ENCODE measurements at places on chromosomes 16 and 17.

GRCh38 chr17:50169121-50169764 lies 3.4 kb downstream of the SGCA start:
- peak; percentile 47 for DNase-seq

DNA sequence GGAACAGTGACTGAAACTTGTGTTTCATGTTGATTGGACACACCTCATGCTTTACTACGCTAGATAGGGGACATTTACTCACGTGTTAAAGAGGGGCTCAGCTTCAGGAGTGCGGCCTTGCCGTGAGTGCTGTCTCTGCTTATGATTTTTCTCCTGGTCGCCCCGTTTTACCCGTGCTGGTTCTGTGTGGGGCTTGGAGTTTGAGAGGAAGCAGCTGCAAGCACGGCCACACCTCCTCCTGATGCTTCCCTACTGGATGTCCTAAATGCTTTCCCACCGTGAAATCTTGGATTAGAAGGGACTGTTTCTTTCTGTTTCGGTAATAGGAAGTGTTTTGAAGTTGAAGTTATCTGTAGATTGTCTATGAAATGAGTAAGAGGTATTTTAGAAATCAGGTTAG lies 54.0 kb upstream of the ZNF750 start:
- DNase-seq, result no peak

- no peak for DNase-seq
Observed at GRCh38 chr16:56849690-56850680, 15.0 kb upstream of the SLC12A3 start.

- DNase-seq, result peak; percentile 46
Observed at GRCh38 chr17:74736513-74737298, at the start of gene RAB37. TSS of gene RAB37 (plus strand) at chr17:74737256. CDS start at chr17:74737273, 17 bp downstream.

DNA sequence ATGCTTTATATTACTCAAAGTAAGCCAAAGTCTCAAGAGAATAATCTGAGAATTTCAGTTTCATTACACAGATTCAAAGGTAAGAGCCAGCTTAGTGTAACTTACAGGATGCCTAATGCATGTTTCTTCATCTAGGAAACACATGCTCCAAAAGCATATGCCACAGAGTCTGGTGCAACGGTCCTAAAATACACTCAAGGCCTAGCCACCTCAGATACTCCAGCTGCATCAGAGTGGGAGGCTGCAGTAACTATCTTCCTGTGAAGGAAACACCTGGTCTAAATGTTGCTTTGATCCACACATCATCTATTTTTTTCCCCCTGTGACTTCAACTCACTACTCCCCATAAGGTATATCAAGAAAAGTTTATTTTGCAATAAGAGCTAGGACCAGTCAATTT lies 51.6 kb upstream of the CORO6 start:
- no peak for DNase-seq

DNA sequence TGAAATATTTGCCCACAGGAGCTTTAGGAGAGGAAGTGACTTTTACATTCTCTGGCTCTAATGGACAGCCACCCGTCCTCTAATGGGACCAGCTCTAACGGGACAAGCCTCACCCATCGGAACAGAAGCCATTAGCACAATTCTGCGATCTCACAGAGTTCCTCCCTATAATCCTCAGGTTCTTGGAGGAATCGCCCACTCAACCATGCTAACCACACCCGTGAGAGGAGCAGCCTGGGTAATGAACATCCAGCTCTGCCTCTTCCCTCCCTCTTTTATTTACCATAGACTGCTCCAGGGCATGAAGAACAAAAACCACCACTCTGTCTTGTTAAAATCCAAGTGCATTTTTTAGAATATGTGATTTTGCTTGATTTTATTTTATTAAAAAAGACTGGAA lies 6.8 kb downstream of the SLC35B1 start:
- DNase-seq, result no peak

DNA sequence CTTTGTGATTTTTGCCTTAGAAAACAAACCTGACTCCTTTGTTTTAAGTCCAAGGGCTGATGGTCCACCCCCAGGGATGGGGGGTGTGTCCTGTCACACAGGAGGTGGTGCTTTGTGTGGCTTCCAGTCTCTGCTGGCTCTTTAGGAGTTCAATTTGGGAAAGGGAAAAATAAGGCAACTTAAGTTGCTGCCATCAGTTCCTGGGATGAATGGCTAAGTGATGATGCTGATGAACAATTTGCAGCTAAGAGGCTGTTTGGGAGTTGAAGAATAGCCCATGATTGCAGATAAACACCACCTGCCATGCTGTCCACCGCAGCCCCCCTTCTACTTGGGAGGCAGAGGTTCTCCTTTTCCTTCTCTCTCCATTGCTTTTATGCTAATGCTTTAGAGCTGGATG lies 40.2 kb downstream of the ARL4D start:
- DNase-seq, result no peak

DNA sequence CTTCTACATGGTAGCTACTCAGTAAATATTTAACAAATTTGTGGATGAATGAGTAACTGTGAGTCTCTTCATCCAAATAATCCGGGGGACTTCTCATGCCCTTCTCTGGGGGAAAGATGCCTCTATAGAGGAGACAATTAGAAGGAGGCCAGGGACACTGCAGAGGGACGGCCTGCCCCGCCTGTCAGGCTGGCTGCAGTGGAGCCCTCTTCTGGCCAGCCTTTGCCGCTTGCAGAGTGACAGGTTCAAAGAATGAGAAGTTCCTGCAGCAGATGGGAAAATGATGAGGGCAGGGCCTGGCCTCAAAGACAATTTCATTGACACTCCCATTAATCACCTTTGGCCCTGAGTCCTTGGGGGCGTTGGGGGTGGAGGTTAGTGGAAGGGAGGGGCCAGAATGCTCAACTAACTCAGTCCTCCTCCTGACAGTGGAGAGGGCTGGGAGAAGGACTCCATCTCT lies 339.0 kb downstream of the MAF start:
- DNase-seq, result peak; percentile 14

DNA sequence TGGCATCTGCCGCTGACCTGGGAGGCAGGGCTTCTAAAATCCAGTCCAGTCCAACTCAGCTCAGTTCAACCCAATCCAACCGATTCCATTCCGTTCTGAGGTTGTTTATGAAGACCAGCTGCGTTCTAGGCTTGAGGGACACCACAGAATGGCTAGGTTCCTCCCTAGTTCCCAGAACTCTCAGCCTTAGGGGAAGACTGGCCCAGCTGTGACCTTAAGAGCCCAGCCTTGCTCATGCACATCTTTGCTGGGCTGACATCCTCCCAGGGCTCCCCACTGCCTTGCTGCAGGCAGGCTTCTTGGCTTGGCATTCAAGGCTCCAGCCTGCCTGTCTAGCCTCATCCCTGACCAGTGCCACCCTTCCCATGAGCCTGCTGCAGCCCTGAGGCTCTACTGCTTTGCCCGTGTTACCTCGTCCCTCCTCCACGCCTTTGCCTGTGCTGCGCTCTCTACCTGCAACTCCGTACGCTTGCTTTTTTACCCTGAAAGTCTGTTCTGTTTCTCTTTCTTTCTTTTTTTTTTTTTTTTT lies 7.9 kb downstream of the SLC12A3 start:
- no peak for DNase-seq

- DNase-seq, result no peak
Observed at GRCh38 chr17:44309472-44309871, 1.1 kb downstream of the RUNDC3A start.

GRCh38 chr16:85861095-85861825 lies 37.7 kb upstream of the IRF8 start:
- no peak for DNase-seq

DNA sequence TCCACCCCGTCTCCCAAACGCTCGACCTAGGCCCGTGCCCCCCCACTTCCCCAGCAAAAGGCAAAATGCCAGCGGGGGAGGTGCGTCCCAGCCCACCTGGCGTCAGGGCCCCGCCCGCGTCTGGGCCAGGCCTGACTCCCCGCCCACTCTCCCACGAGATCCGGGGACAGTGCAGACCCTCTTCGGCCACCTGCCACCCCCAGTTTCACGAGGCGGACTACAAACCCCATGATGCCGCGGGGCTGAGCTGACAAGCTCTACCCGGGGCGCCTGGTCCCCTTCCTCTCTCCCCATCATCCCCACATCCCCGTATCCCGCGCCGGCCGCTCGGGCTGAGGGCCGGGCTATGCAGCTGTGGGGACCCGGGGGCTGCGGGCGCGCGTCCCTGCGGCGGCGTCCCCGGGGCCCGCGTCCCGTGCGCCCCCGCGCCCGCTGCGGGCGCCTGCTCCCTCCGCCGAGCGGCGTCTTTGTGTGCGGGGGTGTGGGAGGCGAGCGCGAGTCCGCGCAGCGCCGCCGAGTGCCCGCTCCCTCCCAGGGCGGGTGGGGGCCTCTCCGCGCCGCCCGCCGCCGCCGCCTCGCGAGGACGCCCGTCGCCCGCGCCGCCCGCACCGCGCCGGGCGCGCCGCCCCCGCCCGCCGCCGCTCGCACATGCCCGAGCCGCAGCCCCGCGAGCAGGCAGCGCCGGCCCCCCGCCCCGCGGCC lies at the start of gene ANKRD13B:
ANKRD13B (plus strand) TSS at position 283 of the 702 bp plus-strand sequence. CDS start 490 bp downstream, outside the sequence.
- DNase-seq, result no peak

- DNase-seq, result no peak
Observed at GRCh38 chr16:87735270-87736007, 30.3 kb downstream of the KLHDC4 start.

- no peak for DNase-seq
Observed at GRCh38 chr16:87409153-87409552, 17.0 kb downstream of the MAP1LC3B start.

DNA sequence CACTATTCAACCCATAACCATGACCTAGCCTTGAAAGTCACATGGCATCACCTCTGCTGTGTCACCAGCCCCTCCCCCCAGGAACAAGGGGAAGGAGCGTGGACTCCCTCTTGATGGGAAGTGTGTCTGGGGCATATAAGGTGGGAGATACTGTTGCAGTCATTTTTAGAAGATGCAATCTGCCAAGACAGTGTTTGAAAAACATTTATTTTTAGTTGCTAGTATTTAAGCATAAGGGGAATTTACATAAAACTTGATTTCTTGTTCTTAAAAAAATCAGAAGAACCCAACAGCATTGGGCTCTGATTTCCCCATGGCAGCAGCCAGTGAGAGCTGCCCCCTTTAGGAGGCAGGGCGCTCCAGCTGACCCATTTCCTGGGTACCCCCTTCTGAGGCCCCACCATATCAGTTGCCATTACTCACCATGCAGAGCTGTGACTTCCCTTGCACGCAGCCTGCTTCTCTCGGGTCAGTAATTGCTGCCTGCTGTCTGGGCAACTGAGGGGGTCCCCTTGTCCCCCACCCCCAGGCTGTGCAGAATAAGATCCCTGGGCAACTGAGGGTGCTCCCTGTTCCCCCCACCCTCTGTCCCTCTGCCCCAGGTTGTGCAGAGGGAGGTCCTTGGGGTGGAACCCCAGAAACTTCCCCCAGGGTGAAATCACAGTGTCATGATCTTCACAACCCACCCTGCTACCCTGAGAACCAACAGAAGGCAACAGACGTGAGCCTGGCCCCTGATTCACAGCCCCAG lies 11.8 kb upstream of the CDC42EP4 start:
- no peak for DNase-seq

GRCh38 chr16:86496262-86496928 lies 13.9 kb upstream of the FOXF1 start:
- DNase-seq, result no peak

DNA sequence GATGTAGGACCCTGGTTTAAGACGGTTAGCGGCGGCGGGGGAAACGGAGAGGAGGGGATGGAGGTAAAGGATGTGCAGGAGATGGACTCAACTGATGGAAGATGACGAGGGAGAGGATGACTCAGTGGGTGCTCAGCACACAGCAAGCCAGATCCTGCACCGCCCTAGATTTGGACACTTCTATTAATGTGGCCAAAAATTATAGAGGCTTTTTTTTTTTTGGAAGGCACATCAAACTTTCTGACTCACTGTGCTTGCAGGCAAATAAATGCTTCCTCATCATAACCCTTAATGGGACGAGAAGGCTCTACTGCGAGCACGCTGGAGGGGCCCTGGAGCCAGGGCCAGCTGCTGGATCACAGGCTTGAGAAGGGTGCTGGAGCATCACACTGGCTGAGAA lies 36.0 kb downstream of the RTN4RL1 start:
- DNase-seq, result no peak

DNA sequence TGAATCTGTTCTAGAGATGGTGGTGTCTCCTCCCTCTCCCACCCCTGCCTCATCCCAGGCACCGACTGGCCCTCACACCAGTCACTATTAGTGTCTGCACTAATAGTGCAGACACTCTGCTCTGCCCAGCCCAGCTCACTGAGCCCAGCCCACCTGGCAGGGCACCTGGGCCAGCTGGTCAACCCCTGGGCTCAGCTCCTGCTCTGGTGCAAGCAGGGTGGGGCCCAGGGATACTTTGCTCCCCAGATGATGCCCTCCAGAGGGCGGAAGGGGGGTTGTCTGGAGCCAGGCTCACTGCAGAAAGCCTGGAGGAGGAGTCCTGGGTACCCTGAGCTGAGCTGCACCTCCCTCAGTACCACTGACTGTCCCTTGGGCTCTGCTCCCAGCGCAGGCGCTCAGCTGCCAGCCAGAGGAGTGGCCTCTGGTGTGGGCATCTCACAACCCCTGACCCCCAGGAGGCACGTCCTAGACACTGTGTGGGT lies 14.5 kb downstream of the RAB11FIP4 start:
- no peak for DNase-seq

DNA sequence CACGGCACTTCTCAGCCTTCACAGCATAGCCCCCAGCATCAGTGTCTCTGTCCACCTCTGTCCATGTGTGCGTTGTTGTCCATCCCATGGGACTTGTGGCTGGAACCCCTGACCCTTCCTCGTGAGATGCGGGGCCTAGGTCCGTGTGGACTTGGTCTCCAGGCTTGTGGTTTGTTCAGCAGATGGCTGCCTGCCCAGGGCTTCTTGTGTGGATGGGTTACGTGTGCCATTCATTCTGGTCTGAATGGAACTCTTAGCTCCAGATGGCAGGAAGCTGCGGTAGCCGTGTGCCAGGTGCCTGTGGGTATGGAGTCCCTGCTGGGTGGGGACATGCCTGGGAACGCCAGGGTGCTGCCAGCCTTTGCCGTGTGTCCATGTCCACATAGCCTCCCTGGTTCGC lies 31.7 kb upstream of the NUDT16L1 start:
- no peak for DNase-seq

GRCh38 chr17:72771734-72772133 lies 320.8 kb downstream of the SLC39A11 start:
- DNase-seq, result no peak

GRCh38 chr17:12118617-12119016 lies 97.9 kb downstream of the MAP2K4 start:
- no peak for DNase-seq

GRCh38 chr17:78637643-78638420 lies 60.6 kb upstream of the DNAH17 start:
- DNase-seq, result no peak

Measured in activated T-helper 1 cell treated with anti-CD3 and anti-CD28 coated beads, Interleukin-12 subunit alpha, Interleukin-12 subunit beta, Interleukin-2, Interleukin-4 antibody, amounts not matched to agents 30 ng/mL and 10 ng/mL and 1 ng/mL, durations not matched to agents 14 hours and 24 hours and 36 hours (primary cell).